ENCODE measurements at places on chromosomes 11 and 22.

GRCh38 chr22:23762842-23763578 is at the start of gene C22orf15:
Gene C22orf15, plus strand, starts transcription at chr22:23762990. Its CDS starts 317 bp downstream, at chr22:23763307.
- peak; percentile 78 for DNase-seq

DNA sequence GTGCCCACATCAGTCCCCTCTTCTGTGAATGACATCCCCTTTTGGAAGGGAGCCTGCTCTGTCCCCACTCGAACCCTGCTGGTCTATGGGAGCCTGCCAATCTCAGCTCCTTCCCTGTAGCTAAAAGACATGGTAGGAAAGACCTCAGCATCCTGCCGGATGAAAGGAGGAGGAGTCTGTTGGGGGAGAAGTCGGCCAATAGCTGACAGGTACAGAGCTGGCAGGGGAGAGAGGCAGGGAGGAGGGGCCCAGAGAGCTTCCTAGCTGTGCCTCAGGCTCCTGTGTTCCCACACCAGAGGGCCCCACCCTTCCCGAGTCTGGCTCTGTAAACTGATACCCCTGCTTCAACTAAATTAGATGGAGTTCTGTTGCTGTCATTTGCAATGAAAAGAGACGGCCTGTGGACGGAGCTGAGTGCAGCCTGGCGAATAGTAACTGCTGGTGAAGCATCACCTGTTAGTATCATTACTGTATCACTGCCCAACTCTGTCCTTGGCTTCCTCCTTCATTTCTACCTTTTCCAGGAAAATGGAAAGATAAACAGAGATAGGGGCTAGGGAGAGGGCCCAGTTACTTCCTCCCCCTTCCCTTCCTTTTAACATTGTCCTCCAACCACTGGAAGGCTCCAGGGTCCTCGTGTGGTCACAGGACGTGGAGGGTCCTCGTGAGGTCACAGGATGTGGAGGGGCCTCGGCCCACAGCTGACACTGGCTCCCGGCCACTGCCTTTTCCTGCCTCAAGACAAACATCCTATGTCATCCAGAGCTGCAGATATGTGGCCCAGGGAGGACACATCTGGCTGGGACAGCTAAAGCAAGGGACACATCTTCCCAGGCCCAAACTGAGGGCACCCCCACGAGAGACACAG is 15.1 kb downstream of the FXYD6 start:
- no peak for DNase-seq

DNA sequence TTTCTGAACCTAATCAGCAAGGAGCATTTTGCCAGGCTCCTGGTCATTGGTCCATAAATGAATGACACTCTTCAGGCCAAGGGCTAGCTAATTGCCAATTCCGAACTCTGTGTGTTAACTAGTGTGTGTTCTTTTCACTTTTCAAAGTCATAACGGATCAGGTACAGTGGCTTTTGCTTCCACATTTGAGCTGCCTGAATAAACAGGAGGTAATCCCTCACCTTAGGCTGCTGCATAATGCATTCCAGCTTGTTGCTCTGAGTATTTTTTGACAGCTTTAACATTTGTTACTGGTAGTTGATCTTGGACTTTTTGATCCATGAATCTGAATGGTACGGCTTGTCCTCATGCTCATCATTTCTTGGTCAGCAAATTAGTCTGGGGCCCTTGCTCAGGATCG is 485.1 kb downstream of the CNTN5 start:
- DNase-seq, result no peak

GRCh38 chr11:65078151-65078550 is 5.7 kb downstream of the CDCA5 start:
- DNase-seq, result peak; percentile 21

- DNase-seq, result peak; percentile 71
These were observed 11.6 kb downstream of the SCGB1A1 start for GRCh38 chr11:62430425-62430824.

- DNase-seq, result peak; percentile 71
These were observed 13.3 kb downstream of the MPST start for GRCh38 chr22:37032535-37033460.

GRCh38 chr11:14357881-14358728 is 878 bp downstream of the RRAS2 start:
- DNase-seq, result peak; percentile 79

DNA sequence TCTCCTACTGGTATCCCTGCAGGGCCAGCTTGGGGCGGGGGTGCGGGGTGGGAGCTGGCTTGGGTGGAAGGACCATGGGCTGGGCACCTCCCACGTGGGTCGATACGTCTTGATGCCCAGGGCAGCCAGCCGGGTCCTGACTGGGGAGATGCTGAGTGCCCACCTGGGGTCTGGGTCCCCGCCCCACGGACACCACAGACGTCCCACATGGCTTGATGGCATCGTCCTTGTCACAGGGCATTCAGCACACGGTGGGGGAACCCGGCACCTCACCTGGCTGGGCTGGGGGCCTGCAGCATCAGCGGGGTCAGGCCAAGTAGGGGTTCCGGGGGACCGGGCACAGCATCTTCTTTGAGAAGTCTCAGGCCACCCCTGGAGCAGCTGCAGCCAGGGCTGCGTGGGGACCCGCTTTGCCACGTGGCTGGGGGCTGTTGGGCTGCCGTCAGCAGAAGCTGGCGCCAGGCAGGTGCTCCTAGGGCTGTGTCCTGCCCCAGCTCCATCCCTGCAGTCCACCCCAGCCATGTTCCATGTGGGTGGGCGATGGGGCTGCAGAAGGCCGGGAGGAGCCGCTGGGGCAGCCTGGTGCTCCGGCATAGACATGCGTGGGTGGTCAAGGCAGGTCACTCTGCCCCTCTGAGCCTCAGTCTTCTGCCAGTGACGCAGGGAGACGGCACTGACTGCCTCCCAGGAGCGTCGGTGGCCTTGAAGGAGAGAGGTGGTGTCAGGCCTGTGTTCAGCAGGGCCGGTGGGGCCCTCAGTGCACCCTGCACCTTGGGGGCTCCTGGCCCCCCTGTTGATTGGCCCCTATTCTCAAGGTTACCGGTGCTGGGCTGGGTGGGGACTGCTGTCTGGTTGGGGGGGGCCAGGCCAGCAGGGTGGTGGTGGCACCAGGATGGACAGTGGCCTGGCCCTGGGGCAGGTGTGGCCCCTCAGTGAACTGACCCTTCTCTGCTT is 8.4 kb downstream of the SELENOO start:
- no peak for DNase-seq

DNA sequence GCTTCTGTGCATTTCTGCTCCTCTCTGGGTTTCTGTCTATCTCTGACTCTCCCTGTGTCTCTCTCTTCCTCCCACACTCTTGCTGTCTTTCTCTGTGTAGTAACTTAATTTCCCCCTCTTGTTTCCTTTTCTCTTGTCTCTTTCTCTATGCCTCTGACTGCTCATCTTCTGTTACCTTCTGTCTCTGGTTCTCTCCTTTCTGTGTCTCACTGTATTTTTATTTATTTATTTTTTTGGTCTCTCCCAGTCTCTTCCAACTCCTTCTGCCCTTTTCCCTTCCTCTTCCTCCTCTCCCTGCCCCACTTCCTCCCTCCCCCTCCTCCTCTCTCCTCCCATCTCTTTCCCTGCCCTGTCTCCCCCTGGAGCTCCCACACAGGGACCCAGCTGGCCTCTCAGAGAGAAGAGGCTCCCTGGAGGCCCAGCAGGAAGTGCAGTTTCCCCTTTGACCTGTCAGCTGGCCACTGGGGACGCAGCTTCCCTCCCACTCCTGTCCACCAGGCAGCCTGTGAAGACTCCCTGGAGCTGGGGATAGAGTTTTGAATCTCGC is 38.3 kb upstream of the MYH9 start:
- no peak for DNase-seq

DNA sequence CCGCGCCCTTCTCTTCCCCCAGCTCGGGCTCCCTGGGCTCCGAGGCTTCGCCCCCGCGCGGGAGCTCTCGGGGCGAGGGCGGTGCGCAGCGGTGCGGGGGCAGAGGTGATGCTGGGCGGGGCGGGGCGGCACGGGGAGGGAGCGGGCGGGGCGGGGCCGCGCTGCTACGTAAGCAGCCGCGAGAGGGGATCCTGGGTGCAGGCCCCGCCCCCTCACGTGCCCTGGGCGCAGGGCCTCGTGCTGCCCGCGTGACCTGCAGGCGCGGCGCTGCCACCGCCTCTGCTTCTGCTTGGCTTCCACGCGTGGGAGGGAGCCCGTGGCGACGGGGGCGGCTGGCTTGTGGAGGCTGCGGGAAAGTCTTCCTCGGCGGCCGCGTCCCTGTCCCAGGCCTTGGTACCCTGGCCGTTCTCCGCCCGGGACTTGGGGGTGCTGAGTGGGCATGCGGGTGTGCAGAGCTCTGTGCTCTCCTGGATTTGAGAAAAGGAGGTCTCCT is 132.6 kb upstream of the HSD17B12 start:
- DNase-seq, result peak; percentile 10

Data from fibroblast of skin of right biceps (primary cell).